ENCODE measurements at places on chromosomes 2 and 18.

GRCh38 chr2:216279459-216279858 is 92.8 kb downstream of the MARCHF4 start:
- no peak for DNase-seq

- no peak for DNase-seq
These were observed 14.2 kb downstream of the GPATCH11 start for GRCh38 chr2:37098416-37099118.

GRCh38 chr2:46306330-46306751 is 9.1 kb downstream of the EPAS1 start:
- DNase-seq, result no peak

DNA sequence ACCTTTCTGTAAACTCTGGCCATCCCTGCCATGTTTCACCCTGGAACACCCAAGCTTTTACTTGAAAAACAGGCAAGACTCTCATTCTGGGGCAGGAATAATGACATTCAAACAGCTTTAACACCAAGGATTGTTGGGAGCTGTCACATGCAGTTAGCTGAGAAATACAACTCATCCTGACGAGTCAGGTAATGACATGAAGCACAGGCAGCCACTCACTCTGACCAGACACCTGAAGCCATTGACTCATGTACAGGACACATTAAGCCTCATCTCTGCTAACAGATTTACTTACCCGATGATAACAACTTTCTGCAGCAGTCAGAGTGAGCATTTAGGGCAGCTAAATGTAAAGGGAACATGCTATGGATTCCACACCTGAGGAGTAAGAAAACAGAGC is 163.1 kb upstream of the PGAP1 start:
- DNase-seq, result no peak

DNA sequence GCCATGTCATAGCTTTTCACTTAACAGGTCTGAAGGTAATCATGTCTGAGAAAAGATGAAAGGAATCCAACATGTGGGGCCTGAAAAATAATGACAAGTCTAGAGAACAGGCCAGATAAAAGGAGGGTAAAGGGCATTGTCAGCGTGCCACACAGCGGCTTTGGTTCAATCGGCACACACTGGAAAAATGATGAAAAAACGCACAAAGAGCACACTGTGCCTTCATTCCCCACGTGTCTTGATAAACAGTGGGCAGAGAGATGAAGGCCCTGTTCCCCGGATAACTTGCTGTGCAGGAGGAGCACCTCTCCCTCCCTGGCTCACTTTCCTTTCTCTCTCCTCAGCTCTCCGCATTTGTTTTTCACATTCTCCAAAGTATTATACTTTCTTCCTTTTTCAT is 766.3 kb downstream of the TDRD15 start:
- no peak for DNase-seq

DNA sequence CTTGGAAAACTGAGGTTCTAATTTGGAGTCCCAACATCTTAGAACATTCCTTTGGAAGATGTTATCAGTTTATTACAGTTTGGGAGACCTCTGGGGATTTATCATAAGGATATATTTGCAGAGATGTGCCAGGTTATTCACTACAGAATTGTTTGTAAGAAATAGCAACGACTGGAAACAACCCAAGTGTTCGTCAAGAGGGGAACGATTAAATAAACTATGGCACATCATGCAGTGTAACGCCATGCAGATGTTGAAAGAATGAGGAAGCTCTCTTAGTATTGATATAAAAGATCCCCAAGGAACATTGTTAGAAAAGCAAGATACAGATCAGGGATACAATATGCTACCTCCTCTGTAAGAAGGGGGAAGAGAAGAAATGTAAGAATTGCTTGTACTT is 210.6 kb downstream of the TMEM247 start:
- DNase-seq, result no peak

GRCh38 chr2:197852108-197852507 is 47.7 kb downstream of the PLCL1 start:
- DNase-seq, result no peak

DNA sequence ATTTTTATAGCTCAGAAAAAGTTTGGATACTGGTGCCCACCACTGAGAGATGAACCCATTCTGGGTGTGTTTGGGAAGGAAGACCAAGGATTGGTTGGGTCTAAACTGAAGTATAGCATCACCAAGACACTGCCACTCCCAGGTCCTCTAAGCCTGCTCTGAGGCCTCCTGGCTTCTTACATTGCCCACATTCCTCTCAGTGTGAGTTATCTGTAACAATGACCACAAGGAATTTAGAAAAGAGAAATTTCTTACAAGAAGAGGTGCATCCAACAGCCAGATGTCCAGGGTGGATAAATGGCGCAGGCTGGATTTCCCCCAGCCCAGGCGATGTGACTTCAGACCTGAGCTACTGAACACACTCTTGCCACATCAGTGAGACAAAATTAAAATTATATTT is 1.6 kb upstream of the GPR45 start:
- DNase-seq, result no peak

- DNase-seq, result no peak
These were observed 249.9 kb upstream of the EPAS1 start for GRCh38 chr2:46047290-46047689.

DNA sequence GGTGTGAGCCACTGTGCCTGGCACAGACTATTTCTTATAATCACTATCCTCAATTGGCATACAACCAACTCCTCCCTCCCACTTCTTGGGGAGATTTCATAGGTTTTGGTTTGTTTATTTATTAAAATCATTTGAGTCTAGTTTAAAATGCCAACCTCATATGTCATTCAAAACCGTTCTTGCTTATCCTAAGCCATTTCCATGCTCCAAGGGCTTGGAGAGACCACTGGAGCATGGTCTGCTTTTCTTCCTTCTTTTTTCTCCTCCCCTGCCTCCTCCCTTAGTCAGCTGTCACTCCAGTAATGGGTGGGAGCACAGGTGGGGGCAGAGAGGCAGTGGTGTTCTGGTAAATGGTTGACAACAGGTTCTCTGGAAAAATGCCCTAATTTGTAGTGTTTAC is 20.4 kb upstream of the KCNS3 start:
- DNase-seq, result no peak

DNA sequence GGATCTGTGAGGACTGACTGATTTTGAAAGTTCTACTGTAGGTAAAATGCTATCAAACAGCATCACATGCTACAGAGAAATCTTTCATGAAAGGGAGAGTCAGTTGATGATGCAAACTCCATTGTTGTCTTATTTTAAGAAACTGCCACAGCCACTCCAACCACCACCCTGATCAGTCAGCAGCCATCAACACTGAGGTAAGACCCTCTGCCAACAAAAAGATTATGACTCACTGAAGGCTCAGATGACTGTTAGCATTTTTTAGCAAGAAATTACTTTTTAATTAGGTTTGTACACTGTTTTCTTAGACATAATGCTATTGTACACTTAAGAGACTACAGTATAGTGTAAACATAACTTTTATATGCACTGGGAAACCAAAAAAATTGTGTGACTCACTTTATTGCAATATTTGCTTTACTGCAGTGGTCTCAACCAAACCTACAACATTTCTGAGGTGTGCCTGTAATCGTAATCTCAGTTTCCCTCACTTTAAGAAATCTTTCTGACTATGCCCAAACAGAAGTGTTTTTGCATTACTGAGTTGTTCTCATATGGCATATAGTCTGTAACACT is 42.8 kb downstream of the METTL8 start:
- DNase-seq, result no peak

GRCh38 chr2:238239543-238239862 is 335 bp downstream of the HES6 start:
- DNase-seq, result no peak

GRCh38 chr2:177537636-177538035 is 145.1 kb downstream of the AGPS start:
- DNase-seq, result no peak

DNA sequence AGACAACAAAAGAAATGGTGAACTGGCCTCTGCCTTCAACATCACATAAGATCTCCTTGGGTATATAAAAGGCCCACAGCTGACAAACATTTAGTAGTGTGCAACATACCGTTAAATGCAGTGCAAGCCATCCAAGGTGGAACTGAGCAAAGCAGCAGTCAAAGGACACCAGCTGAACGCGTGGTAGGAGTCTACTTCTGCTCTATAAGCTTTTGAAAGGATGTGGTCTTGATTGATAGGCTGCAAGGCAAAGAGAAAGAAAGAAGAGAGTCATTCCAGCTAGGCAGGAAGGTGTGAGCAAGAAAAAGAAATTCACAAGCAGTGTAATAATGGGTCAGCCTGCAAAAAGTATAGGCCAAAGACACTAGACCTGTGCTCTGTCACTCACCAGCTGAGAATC is 356.3 kb downstream of the SATB2 start:
- no peak for DNase-seq

- no peak for DNase-seq
These were observed 121.1 kb downstream of the HDAC4 start for GRCh38 chr2:239279508-239280295.

Measured in CD4-positive, alpha-beta T cell treated with Interleukin-6 at 100 ng/mL for 8 hours (primary cell).